ENCODE measurements at places on chromosomes 16 and 17. TPM values are rescaled to one million over a fixed set of nuclear protein-coding genes. Genes with fewer than 3 reads are reported as not detected.
A peak's percentile ranks its signal among the peaks of the same experiment; 100 is the strongest.

DNA sequence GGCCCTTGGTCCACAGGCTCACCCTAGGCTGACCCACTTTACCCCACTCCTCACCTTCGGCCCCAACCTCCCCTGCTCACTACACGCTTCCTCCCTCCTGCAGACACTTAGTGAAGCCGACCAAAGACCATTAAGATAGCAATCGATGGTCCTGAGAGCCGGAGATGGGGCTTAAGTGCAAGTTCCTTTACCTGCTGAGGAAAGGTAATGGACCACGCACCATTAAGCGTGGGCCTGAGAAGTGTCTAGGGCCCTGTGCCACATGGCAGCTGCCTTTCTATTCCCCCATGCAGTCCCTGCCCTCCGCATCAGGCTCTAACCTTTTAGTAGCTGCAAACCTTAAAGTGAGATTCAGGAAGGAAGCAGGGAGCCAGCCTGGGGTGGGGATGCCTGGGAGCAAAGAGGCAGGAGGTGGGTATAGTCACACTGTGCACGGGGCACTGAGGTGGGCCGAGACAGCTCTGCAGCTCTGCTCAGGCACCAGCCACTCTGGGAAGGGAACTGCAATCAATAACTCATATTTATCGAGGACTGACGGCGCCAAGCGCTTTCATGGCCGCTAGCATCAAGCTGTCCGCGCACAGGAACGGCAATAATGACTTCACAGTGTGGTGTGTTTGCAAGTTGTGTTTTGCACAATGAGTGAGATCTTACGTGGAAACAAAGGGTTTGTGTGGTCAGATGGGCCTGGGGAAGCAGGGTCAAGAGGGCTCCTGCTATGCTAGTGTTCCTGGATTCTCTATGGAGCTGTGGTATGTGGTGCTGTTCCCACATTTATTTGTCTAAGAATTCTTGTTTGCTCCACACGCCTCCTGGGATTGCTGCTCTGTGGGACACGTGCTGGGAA, 84.9 kb upstream of the CDC42EP4 start:
- DNase-seq, result no peak
- no peaks in the 10 kb centered on the region for H3K4me1 ChIP-seq
- H3K36me3 ChIP-seq, result no peaks in the 10 kb centered on the region
- H3K27me3 ChIP-seq, result no peaks in the 10 kb centered on the region
- no peak overlapping the region for H3K27ac ChIP-seq

DNA sequence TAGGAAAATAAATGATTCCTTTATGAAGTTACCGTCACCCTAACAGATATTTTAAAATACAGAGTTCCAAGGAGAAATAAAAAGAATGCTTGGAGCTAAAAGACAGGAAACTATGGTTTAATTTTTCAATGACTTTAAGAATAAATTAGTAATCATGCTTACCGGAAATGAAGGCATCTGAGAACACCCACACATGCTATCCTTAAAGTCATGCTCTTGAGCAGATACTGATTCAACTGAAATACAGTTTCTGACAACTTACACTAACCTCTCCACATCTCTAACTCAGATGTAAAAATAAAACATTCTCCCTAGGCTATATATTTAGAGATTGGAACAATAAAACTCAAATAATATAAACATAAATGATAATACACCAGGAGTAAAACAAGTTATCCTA, 7.8 kb downstream of the PSMD12 start:
- no peaks in the 10 kb centered on the region for H3K27me3 ChIP-seq
- peaks cover 63% of the 10 kb centered on the region for H3K36me3 ChIP-seq
- no peak for DNase-seq
- no peak overlapping the region for H3K4me3 ChIP-seq
- no peak overlapping the region for H3K27ac ChIP-seq
- H3K4me1 ChIP-seq, result peaks cover 47% of the 10 kb centered on the region

Gene HS3ST4
- not detected for total RNA-seq

GRCh38 chr17:73291260-73291801, 20.5 kb downstream of the CDC42EP4 start:
- H3K27ac ChIP-seq, result peak overlapping the region; percentile 99
- H3K4me1 ChIP-seq, result peaks cover 91% of the 10 kb centered on the region
- H3K4me3 ChIP-seq, result no peak overlapping the region
- peaks cover 4% of the 10 kb centered on the region for H3K36me3 ChIP-seq

DNA sequence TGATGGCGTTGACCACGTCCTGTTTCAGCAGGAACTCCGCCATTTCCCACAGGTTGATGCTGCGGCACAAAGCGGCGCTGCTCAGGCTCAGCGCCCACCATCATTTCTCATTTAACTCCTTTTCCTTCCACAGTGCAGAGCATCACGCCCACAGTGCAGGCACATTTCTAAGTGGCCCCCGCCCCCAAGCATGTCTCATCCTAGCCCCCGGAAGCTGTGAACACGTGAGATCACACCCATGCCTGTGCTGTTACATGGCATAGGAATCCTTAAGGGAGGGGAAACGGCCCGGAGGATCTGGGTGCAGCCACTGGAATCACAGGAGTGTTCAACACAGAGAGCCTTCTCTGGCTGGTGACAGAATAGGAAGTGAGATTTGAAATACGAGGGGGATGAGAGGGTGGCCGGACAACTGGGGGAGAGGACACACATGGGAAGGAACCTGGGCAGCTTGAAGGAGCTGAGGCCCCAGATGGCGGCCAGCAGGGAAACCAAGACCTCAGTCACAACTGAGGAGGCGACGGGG, 4.7 kb downstream of the NAGPA start:
- peaks cover 19% of the 10 kb centered on the region for H3K36me3 ChIP-seq
- H3K27me3 ChIP-seq, result no peaks in the 10 kb centered on the region
- no peak overlapping the region for H3K4me3 ChIP-seq
- no peak for DNase-seq
- H3K27ac ChIP-seq, result no peak overlapping the region

Gene NUPR1
- 43.8 TPM for total RNA-seq

DNA sequence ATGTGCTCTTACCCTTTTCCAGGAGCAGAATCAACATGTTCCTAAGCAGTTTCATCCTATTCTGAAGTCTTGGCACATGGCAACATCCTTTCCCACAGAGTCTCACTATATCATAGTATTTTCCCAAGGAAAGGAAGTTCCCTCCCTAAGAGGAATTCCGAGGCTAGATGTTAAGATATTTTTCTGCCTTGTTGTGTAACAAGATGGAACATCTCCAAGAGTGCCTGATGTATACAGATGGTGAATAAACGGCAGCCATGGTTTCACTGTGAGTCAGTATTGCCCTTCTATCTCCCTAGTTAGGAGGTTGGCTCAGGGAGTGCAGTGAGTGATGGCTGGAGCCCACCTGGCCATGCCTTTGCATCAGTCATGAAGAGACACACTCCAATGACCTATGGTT, 48.2 kb downstream of the SPACA3 start:
- H3K4me3 ChIP-seq, result no peak overlapping the region
- no peaks in the 10 kb centered on the region for H3K36me3 ChIP-seq
- H3K27ac ChIP-seq, result peak overlapping the region; percentile 0

GRCh38 chr16:50568187-50568815, 20.1 kb downstream of the NKD1 start:
- H3K36me3 ChIP-seq, result no peaks in the 10 kb centered on the region
- H3K4me1 ChIP-seq, result no peaks in the 10 kb centered on the region
- no peaks in the 10 kb centered on the region for H3K27me3 ChIP-seq

Gene FDXR
- total RNA-seq, result 7.5 TPM

Gene RCVRN
- 0.27 TPM for total RNA-seq

GRCh38 chr16:2308089-2308962, 32.2 kb downstream of the ABCA3 start:
- no peak for DNase-seq
- no peaks in the 10 kb centered on the region for H3K27me3 ChIP-seq
- H3K4me3 ChIP-seq, result no peak overlapping the region
- H3K36me3 ChIP-seq, result peaks cover 17% of the 10 kb centered on the region
- H3K27ac ChIP-seq, result no peak overlapping the region

Gene SBK1
- total RNA-seq, result 3.1 TPM

GRCh38 chr17:7747635-7748071, 30.1 kb downstream of the DNAH2 start:
- H3K27ac ChIP-seq, result no peak overlapping the region
- H3K27me3 ChIP-seq, result no peaks in the 10 kb centered on the region
- DNase-seq, result no peak
- H3K4me1 ChIP-seq, result peaks cover 6% of the 10 kb centered on the region

Gene GNG13
- not detected for total RNA-seq

- peaks cover 69% of the 10 kb centered on the region for H3K4me1 ChIP-seq
- DNase-seq, result no peak
- no peak overlapping the region for H3K4me3 ChIP-seq
- H3K27ac ChIP-seq, result peak overlapping the region; percentile 93
These were observed 28.6 kb downstream of the AKAP1 start for GRCh38 chr17:57113656-57114055.

DNA sequence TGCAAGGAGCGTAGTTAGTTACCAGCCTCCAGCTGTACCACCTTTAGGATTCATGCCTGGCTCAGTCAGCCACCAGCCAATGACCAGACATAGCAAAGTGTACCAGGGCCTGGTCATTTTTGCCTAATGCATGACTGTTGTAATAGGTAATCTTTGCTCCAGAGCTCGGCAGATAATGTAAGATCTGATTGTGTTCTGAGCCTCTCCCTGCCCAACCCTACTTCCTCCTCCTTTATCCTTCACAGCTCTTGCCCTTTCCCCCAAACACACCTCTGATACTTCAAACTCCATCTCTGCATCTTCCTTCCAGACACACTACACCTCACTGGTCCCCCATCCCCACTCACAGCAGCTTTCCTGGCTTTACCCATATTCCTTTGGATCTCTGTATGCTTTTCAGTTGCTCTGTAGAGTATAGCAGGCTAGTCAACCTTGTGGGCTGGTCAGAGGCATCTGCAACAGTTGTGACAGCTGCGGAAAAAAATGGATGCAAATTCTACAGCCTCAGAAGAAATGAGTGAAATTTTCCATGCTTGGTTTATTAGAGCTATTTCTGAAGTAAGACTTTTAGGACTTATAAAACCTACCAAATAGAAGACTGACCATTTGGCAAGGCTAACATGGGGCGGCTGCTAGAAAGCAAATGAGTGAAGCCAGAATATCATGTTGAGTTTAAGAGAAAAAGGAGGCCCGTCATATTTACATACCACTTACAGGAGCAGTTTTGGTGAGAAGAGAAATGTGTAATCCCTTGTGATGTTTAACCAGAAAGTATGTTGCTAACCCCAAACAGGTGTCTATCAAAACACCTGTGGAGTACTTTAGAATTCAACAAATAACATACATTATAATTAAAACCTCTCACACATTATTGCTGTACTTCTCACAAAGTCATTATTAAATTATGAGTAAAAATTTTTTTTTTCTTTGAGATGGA, 19.9 kb upstream of the C16orf87 start:
- H3K27me3 ChIP-seq, result no peaks in the 10 kb centered on the region
- DNase-seq, result no peak
- H3K36me3 ChIP-seq, result no peaks in the 10 kb centered on the region
- no peak overlapping the region for H3K27ac ChIP-seq

Gene EIF1
- total RNA-seq, result 875 TPM

Gene DLX3
- 0.61 TPM for total RNA-seq

GRCh38 chr17:603406-604114, 111.1 kb downstream of the VPS53 start:
- H3K36me3 ChIP-seq, result peaks cover 30% of the 10 kb centered on the region
- H3K4me3 ChIP-seq, result no peak overlapping the region
- DNase-seq, result no peak
- H3K27me3 ChIP-seq, result no peaks in the 10 kb centered on the region
- H3K27ac ChIP-seq, result no peak overlapping the region
- H3K4me1 ChIP-seq, result peaks cover 3% of the 10 kb centered on the region

GRCh38 chr17:4708436-4708835, 2.0 kb upstream of the ARRB2 start:
- no peak overlapping the region for H3K4me3 ChIP-seq
- no peak overlapping the region for H3K27ac ChIP-seq
- H3K27me3 ChIP-seq, result no peaks in the 10 kb centered on the region
- DNase-seq, result no peak
- H3K4me1 ChIP-seq, result peaks cover 24% of the 10 kb centered on the region

Gene CUEDC1
- 40.2 TPM for total RNA-seq

GRCh38 chr17:43718544-43718943, 40.0 kb downstream of the SOST start:
- H3K36me3 ChIP-seq, result no peaks in the 10 kb centered on the region
- H3K4me3 ChIP-seq, result no peak overlapping the region
- DNase-seq, result no peak
- H3K27ac ChIP-seq, result no peak overlapping the region
- H3K27me3 ChIP-seq, result no peaks in the 10 kb centered on the region

Gene TMC5
- not detected for total RNA-seq

- no peak overlapping the region for H3K4me3 ChIP-seq
- H3K36me3 ChIP-seq, result no peaks in the 10 kb centered on the region
- no peaks in the 10 kb centered on the region for H3K27me3 ChIP-seq
- H3K27ac ChIP-seq, result no peak overlapping the region
- peaks cover 7% of the 10 kb centered on the region for H3K4me1 ChIP-seq
- no peak for DNase-seq
These were observed 124.4 kb downstream of the CCDC144A start for GRCh38 chr17:16814439-16814838.

DNA sequence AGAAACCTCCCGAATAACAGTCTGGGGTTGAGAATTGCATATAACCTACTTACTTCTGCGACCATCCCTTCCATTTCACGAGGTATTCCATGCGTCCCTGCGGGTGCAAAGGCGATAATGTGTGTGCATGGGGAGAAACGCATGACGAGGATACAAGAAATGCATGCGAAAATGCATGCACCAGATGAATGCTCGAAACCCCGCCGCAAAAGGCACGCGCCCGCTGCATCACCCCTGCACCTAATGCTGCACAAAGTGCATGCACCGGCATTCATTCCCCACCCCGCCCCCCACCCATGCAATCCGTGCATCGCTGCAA, 474 bp downstream of the CBX8 start:
- peak overlapping the region; percentile 85 for H3K27ac ChIP-seq
- no peaks in the 10 kb centered on the region for H3K36me3 ChIP-seq
- DNase-seq, result no peak
- peaks cover 67% of the 10 kb centered on the region for H3K27me3 ChIP-seq

Gene PIGQ
- total RNA-seq, result 39.5 TPM

DNA sequence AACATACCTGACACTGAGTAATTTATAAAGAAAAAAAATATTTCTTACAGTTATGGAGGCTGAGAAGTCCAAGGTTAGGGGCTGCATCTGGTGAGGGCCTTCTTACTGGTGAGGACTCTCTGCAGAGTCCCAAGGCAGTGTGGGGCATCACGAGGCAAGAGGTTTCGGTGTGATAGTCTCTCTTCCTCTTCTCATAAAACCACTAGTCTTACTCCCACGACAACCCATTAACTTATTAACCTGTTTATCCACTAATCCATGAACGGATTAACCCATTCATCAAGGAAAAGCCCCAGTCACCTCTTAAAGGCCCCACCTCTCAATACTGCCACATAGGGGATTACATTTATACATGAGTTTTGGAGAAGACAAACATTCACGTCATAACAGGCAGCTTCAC, 20.1 kb downstream of the CIITA start:
- DNase-seq, result no peak
- no peak overlapping the region for H3K4me3 ChIP-seq
- no peaks in the 10 kb centered on the region for H3K27me3 ChIP-seq
- H3K36me3 ChIP-seq, result peaks cover 11% of the 10 kb centered on the region
